Panc1 (cell line): ENCODE measurements at places on chromosomes 16 and 17. TPM values are rescaled to one million over a fixed set of nuclear protein-coding genes. Genes with fewer than 3 reads are reported as not detected.
A peak's percentile ranks its signal among the peaks of the same experiment; 100 is the strongest.

GRCh38 chr17:40243761-40244160, 24.7 kb downstream of the WIPF2 start:
- no peaks in the 10 kb centered on the region for H3K27me3 ChIP-seq
- H3K4me3 ChIP-seq = no peak overlapping the region
- H3K4me1 ChIP-seq = no peaks in the 10 kb centered on the region
- no peak for DNase-seq

GRCh38 chr16:59740858-59741257, 1006.7 kb upstream of the GOT2 start:
- no peaks in the 10 kb centered on the region for H3K4me1 ChIP-seq
- no peak overlapping the region for H3K27ac ChIP-seq
- no peaks in the 10 kb centered on the region for H3K27me3 ChIP-seq

- no peaks in the 10 kb centered on the region for H3K4me1 ChIP-seq
- H3K27ac ChIP-seq = no peak overlapping the region
- H3K36me3 ChIP-seq = no peaks in the 10 kb centered on the region
- no peak for DNase-seq
- no peaks in the 10 kb centered on the region; the same call in 1 of the 2 replicates for H3K27me3 ChIP-seq
- no peak overlapping the region for H3K4me3 ChIP-seq
These were observed 831 bp upstream of the RCVRN start for GRCh38 chr17:9905902-9906301.

DNA sequence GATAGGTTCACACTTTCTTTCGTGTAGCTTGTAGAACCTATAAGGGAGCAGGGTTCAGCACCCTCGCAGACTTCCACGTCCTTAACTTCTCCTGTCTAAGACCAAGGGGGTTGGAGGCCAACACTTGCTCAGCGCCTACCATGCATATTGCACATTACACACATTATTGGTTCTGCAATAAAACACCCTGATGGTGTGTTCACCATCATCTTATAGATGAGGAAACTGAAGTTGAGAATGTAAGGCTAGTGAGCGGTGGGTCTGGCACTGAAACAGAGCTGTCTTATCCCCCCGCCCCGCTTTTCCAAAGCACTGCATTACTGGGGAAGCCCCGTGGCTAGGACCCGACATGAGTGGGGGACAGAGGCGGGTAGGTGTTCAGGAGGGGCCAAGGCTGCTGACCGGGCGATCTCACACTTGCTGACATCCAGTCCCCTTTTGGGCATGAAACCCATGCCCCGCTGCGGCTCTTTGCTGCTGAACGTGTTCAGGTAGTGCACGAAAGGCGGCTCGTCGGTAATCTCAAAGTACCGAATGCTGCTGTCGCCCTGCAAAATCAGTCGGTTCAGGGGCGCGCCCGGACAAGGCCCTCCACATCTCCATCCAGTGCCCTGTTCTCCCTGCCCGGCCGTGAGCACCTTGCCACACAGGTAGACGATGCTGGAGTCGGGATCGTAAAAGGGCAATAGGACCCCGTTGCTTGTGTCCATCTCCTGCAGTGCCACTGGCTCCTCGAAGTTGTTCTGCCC, 6.2 kb downstream of the CORO6 start:
- H3K4me3 ChIP-seq = no peak overlapping the region; the same call in 1 of the 2 replicates
- no peaks in the 10 kb centered on the region for H3K27me3 ChIP-seq
- no peak overlapping the region for H3K27ac ChIP-seq
- DNase-seq = no peak
- H3K4me1 ChIP-seq = peaks cover 37% of the 10 kb centered on the region

GRCh38 chr17:83055911-83056582, 23.4 kb upstream of the METRNL start:
- peaks cover 30% of the 10 kb centered on the region for H3K4me1 ChIP-seq
- no peak for DNase-seq
- no peaks in the 10 kb centered on the region for H3K36me3 ChIP-seq
- no peak overlapping the region for H3K27ac ChIP-seq
- no peaks in the 10 kb centered on the region for H3K27me3 ChIP-seq
- no peak overlapping the region for H3K4me3 ChIP-seq

GRCh38 chr17:34249061-34249460, 6.0 kb upstream of the CCL2 start:
- H3K4me1 ChIP-seq = peaks cover 59% of the 10 kb centered on the region
- no peaks in the 10 kb centered on the region for H3K27me3 ChIP-seq
- no peaks in the 10 kb centered on the region for H3K36me3 ChIP-seq
- no peak for DNase-seq
- H3K4me3 ChIP-seq = no peak overlapping the region

DNA sequence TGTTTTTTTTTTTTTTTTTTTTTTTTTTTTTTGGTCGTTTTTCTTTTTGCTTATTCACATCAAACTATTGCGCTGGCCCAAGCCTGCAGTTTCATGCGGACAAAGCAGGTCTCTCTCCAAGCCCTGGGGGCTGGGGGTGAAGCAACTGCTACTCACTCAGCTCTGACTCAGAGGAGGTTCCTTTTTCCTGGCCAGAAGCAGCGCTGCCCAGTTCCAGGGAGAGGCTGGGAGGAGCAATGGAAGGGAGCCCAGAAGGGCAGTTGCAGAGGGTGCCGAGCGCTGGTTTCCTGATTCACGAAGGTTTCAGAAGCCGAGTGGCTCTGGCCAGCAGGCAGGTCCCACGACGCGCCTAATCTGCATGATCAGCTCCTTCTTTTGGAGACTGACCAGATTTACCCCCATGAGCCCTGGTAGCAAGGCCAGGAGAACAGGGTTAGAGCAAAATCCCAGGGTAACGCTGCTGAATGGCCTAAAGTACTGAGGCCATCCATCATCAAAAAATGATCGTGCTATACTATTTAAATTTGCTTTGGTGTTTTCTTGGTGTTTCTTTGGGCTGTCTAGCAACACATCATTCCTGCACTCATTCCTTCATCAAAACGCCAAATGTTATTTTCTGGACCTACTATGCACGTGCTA, 144.7 kb upstream of the SOX9 start:
- no peaks in the 10 kb centered on the region for H3K27me3 ChIP-seq
- H3K4me1 ChIP-seq = peaks cover 5% of the 10 kb centered on the region
- DNase-seq = peak; percentile 71
- H3K4me3 ChIP-seq = peak overlapping the region; percentile 10; the same call in 1 of the 2 replicates
- H3K36me3 ChIP-seq = no peaks in the 10 kb centered on the region

- no peaks in the 10 kb centered on the region for H3K27me3 ChIP-seq
- H3K36me3 ChIP-seq = no peaks in the 10 kb centered on the region
- H3K4me3 ChIP-seq = no peak overlapping the region
- DNase-seq = no peak
These were observed 3.9 kb upstream of the CACNG4 start for GRCh38 chr17:66960613-66961012.

The SLC5A2 gene
- 0.15 TPM for total RNA-seq

The DHRS7B gene
- total RNA-seq = 9.4 TPM

The ZNF624 gene
- 3.9 TPM for total RNA-seq

The CBX8 gene
- total RNA-seq = 15.3 TPM

The KRTAP4-1 gene
- total RNA-seq = not detected

The SLC6A4 gene
- not detected for total RNA-seq
